ENCODE measurements at places on chromosomes 3 and 15.

GRCh38 chr3:166634091-166634746 is 745.9 kb downstream of the ZBBX start:
- no peak for DNase-seq

- DNase-seq: no peak
Measured at GRCh38 chr3:161879470-161879869, 382.9 kb downstream of the OTOL1 start.

DNA sequence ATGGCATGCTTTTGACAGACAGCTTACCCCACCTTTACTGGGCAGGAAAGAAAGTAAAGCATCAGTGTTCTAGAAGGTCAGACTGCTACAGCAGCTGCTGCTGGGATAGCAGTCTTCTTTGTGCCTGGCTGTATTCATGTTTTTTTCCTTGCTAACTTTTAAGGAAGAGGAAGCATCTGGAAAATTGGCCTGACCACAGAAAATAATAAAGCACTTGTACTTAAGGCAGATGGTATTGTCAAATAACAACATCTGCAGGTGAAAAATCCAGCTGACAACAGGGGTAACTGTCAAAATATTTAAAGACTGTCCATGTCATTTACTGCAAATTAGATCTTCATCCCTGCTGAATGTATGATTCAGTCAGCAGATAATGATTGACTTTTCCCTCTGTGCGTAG is 229.0 kb downstream of the OXSM start:
- no peak for DNase-seq

DNA sequence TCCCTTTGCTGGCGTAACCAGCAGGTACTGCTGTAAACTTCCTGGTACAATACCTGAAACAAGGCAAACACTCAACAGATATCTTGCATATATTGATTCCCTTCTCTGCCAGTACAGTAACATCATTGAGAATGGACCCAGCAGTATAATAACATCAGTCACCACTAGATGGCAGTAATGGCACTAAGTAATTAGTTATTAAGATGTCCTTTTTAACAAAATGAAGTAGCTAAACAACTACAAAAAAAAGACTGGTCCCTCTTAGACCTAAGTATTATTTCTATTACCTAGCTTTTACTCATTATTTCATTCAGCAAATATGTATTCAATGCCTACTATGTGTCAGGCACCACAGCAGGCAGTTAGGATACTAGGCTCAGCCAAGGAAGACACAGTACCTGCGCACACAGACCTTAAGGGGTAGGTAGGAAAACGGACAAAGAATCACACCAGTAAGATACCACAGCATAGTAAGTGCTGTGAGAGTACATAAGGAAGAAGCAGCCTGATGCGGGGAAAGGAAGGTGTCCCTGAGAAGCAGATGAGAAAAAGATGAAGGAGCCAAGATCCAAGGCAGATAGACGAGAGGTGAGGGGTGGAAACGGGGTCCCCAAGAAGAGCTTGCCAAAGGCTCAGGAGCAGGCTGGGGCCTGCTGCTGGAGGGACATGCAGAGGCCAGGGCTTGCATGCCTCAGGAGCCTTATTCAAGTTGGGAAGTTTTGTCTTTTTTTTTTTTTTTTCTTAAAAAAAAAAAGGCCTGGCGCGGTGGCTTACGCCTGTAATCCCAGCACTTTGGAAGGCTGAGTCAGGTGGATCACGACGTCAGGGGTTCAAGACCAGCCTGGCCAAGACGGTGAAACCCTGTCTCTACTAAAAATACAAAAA is 102.7 kb upstream of the CHD2 start:
- DNase-seq: no peak

DNA sequence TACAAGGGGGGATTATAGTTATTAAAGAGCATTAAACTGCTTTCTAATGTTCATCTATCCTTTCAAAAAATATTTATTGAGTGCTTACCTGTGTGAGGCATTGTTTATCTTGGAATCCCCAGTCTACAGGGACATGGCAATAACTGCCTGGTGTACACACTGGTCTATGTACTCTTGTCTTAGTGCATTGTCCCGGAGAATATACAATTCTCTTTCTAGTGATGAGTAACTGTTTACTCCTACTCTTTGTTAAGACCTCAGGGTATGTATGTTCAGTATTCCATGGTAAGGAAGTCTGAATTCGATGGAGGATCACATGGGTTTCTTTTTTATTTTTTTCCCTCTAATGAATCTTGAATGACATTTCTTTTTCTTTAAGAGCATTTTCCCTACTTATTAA is 772.4 kb upstream of the NR2F2 start:
- no peak for DNase-seq

- no peak for DNase-seq
Measured at GRCh38 chr15:39195961-39196486, 384.9 kb upstream of the THBS1 start.

DNA sequence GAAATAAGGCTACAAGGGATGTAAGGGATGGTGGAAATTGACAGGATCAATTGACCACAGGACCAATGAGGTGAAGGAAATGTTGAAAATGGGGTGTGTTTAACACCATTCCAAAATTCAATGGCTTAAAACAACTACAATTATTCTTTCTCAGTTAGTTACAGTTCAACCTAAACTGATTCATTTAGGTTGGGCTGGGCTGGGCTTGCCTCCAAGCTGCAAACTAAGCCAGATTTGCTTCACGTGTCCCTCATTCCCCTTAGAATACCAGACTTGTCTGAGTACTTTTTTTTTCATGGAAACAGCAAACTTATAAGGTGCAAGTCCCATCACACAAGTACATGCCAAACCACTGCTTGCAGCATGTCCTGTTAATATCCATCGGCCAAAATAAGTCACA is 280.1 kb downstream of the NEK10 start:
- DNase-seq: no peak

- no peak for DNase-seq
Measured at GRCh38 chr3:129672412-129672811, 65.9 kb upstream of the PLXND1 start.

- DNase-seq: no peak
Measured at GRCh38 chr3:45409369-45409768, 21.0 kb downstream of the LARS2 start.

- DNase-seq: no peak
Measured at GRCh38 chr3:134485075-134485717, 589 bp downstream of the ANAPC13 start.

GRCh38 chr3:11385326-11385725 is 113.1 kb downstream of the ATG7 start:
- DNase-seq: no peak

GRCh38 chr3:177589911-177590381 is 392.7 kb upstream of the TBL1XR1 start:
- no peak for DNase-seq

- DNase-seq: no peak
Measured at GRCh38 chr15:26807517-26808427, 34.9 kb upstream of the GABRB3 start.

DNA sequence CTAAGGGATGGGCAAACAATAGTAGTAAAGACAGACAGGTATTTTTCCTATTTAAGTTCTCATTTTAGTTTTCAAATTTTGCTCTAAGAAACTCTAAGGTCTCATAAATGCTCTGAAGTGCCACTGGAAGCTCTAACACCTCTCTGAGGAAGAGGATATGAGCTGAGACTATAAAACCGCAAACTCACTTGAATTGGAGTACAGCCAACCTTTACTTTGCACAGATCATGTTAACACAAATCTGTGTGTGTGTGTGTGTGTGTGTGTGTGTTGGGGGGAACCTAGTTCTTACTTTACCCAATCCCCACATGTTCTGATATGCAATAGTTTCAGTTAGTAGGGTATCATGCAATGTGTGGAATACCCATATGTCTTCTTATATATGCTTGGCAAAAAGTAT is 446.8 kb downstream of the CHL1 start:
- no peak for DNase-seq

DNA sequence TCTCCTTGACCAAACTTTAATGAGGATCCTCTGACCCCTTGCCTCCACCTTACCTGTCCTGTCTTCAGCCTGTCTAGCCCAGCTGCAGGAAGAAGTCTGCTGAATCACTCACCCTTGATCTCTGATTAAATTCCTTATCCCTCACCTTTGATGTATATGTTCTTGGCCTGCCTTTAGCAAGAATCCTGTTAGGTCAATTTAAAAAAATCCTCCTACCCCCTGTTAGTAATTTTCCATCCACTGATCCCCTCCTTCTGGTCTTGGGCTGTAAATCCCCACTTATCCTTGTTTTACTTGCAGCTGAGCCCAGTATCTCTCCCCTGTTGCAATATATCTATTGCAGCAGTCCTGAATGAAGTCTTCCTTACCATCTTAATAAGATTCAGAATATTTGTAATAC is 39.0 kb downstream of the MYH15 start:
- DNase-seq: no peak

DNA sequence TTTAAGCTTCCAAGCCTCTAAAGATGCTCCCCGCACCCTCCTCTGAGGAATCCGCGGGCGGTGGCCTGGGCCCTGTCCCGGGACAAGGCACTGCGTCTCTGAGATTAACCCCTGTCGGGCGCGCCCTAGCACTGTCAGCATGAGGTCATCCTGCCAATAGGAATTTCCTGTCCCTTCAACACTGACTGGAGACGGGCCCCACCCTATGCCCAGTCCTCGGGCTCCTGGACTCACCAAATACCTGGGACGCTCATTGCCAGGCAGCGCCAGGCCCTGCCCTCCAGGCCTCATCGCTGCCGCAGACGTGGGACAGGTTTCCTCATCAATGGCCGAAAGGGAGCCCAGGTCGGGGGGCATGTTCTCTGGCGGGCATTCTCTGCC is 67.6 kb upstream of the SH3GL3 start:
- no peak for DNase-seq

- DNase-seq: peak; percentile 90
Measured at GRCh38 chr3:196639483-196640296, at the start of gene NRROS. Gene NRROS, plus strand, starts transcription at chr3:196639694. Its CDS starts 14,846 bp downstream, at chr3:196654540.

DNA sequence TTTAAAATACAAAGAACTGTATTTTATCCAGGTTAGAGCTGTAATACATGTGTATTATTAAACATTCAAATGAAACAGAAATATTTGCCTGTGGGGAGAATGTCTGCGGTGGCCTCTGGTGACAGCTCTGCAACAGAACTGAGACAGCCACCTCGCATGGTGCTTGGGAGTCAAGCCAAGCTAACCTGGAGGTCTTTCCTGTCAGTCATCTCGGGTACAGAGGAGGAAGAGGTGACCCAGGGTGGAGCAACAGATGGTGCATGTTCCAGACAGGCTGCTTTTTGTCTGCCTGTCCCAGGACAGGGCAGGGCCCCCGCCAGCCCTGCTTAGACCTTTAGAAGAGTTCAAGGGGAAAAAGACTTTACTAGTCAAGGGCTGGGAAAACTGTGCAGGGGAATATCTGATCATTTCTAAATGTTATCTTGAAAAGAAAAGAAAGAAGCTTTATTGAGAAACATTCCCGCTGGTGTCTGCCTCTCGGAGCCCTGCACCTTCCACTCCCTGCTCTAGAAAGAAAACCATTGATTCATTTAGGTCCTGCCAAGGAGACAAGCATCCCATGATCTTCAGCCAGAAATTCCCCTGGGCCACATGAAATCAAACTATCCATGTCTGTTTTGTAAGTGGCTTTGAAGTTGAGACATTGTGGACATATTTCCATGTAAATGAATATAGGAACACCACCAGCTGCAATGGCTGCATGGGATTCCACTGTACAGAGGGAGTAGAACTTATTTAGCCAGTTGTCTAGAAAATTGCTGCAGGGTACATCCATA is 5.5 kb upstream of the NR2E3 start:
- no peak for DNase-seq

- peak; percentile 61 for DNase-seq
Measured at GRCh38 chr3:56796202-56796601, 5.5 kb downstream of the ARHGEF3 start.

GRCh38 chr3:193829781-193830180 is 236.8 kb downstream of the OPA1 start:
- no peak for DNase-seq

DNA sequence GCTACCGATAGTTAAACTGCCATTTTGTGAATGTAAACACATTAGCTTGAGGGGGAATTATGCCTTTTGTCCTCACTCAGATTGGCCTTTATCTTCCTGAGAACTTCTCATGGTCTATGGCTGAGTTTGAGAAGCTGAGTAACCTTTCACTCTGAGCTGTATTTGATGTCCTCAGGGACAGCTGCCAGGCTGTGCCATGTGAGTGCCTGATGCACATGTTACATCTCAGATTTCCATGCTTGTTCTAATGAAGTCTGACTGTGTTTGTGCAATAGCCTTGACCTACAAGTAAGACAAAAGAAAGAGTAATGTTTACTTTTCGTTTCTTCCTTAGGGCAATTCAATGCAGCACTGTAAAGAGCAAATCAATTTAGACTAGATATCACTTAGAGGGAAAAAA is 44.1 kb upstream of the ARL6 start:
- no peak for DNase-seq

DNA sequence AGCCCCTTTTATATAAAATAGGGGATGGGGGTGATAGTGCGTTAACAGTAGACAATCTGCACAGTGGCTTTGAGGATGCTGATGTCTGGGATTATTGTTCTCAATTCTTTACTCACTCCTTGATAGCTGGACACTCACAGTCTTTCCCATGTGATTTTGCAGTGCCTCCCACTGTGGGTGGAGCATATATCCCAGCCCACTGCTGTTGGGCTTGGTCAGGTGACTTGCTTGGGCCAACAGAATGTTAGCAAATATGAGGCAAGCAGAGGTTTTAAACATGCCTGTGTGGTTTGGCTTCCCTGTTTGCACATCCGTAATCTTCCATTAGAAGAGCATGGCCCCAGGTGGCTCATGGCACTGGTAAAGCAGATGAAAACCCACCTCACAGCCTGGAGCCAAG is 46.5 kb downstream of the CPA3 start:
- no peak for DNase-seq

- no peak for DNase-seq
Measured at GRCh38 chr15:60536314-60536713, 57.4 kb upstream of the ICE2 start.

GRCh38 chr3:83093222-83093572 is 1331.8 kb upstream of the GBE1 start:
- no peak for DNase-seq

DNA sequence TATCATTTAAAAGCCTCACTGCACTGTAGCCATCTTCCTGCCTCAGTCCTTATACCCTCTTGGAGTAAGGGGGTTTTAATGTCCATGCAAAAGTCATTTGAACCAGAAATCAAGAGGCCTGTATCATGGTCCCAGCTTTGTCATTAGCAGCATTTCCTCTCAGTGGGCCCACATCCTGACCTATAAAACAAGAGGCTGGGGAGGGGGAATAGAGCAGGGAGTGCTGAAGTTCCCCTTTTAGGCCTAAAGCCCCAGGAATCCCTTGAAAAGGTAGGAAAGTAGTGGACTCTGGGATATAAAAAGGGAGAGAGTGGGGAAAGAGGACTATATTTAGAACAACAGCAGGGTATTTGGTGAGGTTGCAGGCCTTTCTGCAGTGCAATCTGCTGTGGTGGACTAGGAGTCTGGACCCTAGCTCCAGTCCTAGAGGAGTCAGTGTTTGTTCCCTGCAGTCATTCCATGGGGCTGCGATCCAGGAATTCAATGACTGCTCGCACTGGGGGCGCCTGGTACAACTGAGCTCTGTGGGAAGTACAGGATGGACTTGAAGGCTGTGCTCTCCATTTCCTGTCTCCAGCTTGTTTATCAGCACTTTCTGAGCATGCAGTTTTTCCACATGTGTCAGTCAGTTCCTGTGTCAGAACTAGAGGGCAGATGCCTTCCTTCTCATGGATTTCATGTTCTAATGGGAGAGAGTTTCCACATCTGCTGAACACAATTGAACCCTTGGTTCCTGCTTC is 46.8 kb downstream of the PDHB start:
- no peak for DNase-seq

Data from activated CD8-positive, alpha-beta memory T cell treated with anti-CD3 and anti-CD28 coated beads for 24 hours (primary cell).